ENCODE measurements at places on chromosomes 5 and 9.
A peak's percentile ranks its signal among the peaks of the same experiment; 100 is the strongest.

GRCh38 chr9:7370988-7371387 lies 428.6 kb downstream of the DMAC1 start:
- no peak for DNase-seq

DNA sequence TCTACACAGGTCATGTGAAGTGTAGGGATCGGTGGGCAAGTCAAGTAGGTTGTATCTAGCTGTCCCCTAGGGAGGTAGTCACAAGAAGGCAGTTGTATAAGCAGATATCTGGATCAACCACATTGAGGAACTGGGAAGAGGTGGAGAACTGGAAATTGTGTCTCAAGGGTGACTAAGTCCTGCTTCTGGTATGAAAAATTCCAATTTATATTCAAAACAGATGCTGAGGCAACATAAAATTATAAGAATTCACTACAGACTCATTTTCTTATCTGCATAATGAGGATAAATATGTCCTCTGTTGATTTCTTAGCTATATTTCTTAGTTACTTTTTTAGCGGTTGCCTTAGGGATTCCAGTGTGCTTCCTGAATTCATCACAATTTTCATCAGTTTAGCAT lies 46.8 kb downstream of the GALNT12 start:
- no peak for DNase-seq

DNA sequence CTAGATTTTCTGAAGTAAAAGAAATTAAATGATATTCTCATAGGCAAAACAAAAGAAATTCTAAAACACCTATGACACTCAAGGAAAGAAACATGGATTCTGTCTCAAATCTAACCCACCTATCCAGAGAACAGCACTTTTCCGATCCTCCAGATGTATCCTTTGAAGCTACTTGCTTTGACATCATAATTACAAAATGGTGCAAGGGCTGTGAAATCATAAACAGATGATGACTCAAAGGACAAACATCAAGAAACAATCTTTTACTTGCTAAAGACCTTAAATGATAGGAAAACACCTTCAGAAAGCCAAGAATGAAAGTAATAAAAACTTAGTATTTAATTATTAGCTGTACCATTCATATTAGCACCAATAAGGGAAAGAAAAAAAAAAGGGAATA lies 202.6 kb downstream of the DENND1A start:
- DNase-seq = no peak

GRCh38 chr5:56668996-56669395 lies 146.4 kb upstream of the MAP3K1 start:
- DNase-seq = no peak

GRCh38 chr5:55636177-55636576 lies 75.9 kb downstream of the SLC38A9 start:
- DNase-seq = peak; percentile 62

DNA sequence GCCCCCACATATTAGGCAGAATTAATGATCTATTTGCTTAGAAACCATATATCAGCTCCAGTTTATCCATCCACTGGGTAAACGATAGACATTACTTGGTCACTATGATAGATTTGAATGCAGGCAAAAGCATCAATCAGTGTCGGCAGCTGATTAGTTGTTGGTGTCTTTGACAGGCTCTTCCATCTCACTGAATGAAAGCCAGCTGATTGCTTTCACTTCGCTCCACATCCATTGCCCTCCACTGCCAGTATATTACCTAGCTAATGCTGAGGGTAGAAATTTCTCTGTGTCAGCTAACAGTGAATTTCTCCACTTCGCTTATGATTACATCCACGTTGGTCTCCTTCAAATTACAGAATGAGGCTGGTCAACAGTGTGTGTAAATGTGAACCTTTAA lies 821.3 kb upstream of the TYRP1 start:
- no peak for DNase-seq

Measured in left renal pelvis (tissue), 4 donors.